ENCODE measurements at places on chromosomes 3 and 15.

GRCh38 chr15:90316139-90316538 is 35.9 kb upstream of the ZNF774 start:
- no peak for DNase-seq

DNA sequence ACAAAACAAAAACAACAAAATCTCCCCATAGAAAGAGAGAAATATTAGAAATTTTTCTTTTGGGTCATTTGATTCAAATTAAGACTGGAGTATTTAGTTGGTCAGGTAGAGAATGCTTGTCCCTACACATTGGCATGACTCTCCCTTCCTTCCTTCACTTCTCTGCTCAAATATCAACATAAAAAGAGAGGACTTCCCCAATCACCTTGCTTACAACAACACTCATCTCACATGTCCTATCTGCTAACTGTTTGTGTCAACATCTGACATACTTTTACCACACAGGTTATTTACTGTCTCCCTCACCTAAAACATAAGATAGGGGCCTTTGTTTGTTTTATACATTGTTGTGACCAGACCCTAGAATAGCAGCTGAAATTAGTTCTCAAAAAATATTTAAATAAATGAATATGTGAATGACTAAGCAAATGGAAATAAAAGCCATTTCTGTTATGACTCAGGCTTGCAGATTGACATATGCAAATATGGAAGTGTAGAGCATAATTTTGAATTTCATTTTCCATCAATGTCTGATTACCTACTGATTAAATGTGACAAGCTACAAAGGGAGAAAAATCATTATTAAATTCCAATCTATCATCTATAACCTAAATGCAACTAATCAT is 304.8 kb downstream of the CTNNB1 start:
- no peak for DNase-seq

DNA sequence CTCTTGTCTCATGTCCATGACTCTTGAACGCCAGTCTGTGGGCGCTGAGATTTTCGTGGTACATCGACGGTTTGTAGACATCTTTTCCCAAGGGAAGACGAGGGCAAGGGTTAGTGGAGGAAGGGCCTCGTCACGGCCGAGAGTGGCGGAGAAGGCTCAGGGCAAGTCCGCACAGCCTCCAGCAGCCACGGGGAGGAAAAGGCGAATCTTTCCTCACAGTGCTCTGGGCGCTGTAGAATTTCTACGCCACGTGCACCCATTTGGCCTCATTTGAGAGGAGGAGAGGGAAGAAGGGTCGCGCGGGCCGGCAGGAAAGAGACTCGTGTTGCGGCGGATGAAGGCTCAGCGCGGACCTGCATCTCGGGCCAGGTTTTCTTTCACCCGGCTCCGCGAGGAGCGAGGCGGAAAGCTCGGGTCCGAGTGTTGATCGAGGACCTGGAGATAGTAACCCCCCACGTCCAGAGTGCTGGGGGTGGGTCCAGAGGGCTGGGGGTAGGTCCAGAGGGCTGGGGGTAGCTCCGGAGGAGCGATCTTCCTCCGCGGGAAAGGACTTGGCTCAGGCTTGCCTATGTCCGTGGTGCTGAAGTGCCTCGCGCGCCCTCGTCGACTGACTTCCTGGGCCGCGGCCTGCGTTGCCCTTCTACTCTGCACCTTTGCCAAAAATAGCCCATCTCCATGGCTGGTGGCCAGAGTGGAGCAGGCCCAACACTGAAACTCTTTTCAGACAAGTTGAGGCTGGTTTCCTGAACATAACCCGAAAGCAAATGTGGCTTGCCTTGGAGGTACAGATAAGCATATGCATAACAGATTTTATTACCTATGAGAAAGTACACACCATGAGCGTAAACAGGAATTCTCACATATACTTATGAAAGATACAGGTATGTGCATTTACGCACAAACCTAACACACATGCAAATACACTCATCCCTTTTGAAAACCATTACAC is 1.1 kb downstream of the SLC35G2 start:
- DNase-seq: peak; percentile 74

- DNase-seq: peak; percentile 76
These were observed 985 bp downstream of the TRPC1 start for GRCh38 chr3:142724682-142725356.
